Islet precursor cell (in vitro differentiated cells): ENCODE measurements at places on chromosomes 7 and 10.

GRCh38 chr10:64040781-64041180 is 519.6 kb downstream of the REEP3 start:
- no peak for DNase-seq

DNA sequence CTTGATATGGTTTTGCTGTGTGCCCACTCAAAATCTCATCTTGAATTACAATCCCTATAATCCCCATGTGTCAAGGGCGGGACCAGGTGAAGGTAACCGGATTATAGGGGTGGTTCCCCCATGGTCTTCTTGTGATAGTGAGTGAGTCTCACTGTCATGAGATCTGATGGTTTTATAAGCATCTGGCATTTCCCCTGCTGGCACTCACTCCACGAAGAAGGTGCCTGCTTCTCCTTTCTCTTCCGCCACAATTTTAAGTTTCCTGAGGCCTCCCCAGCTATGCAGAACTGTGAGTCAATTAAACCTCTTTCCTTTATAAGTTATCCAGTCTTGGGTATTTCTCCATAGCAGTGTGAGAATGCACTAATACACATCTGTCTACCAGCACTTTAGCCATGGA is 109.5 kb upstream of the SDK1 start:
- DNase-seq = no peak

DNA sequence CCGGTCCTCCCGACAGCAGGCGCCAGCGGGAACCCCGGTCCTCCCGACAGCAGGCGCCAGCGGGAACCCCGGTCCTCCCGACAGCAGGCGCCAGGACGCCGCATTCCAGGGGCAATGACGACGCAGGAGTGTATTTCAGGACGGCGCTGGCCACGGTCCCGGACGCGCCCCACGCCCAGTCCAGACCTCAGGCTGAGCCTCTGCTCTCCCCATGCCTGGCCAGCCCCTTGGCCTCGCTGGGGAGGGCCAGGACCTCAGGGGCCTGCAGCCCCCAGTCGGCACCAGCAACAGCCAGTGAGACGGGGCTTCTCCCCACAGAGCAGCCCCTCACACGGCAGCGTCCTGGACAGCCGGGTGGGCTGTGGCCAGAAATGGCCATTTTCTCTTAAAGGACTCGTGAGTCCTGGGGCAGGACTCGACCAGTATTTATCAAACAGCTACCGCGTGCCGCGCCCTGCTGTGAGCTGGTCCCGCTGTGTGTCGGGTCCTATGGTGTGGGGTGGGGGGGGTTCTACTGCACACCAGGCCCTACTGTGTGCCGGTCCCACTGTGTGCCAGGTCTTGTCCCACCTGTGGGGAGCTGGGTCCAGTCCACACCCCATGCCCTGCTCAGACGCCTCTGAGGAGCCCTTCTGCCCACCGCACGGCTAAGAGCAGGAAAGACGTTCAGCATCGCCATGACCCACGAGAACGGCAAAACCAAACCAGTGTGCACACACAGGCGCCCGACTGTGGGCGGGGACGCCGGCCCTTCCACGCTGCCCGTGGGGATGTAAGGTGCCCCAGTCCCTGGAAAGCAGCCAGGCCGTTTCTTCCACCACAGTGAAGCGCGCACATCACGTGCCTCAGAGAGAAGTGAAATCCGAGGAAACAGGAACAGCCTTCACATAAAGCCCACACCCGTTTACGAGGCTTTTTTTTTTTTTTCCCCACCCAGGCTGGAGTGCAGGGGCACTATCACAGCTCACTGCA is 33.3 kb downstream of the GET4 start:
- DNase-seq = no peak

DNA sequence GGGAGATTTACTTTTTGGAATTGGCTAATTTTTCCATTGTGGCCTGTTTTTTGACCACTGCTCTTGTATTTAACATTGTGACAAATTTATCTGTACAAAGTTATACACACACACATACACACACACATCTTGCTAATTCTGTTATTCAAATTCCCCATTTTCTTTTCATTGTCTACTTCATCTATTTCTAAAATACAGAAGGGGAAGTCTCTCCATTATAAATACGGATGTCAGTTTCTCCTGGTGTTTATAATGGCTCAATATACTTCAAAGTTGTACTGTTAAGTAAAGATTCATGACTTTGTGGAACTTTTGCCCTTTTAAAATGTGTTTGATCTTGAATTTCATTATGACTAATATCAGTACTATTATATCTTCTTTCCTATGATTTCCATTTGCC is 81.0 kb downstream of the CNOT4 start:
- no peak for DNase-seq

DNA sequence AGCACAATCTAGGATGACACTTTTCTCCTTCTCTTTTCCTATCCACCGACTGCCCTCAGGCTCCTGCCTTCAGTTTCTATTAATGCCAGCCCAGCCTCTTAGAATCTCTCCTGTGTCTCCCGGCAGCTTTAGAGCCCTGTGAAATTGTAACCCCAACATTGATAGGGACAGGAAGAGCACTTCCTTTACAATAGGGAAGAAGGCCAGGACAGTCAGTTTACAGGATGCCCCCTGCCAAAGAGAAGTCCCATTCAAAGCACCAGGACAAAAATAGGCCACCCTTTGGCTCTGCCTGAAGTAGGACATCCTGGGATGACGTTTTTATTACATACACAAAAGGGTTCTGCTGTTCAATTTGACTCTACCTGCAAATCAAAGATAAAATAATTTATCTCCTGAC is 64.7 kb upstream of the ANK3 start:
- no peak for DNase-seq

- DNase-seq = no peak
These were observed 11.9 kb downstream of the CDK6 start for GRCh38 chr7:92824450-92824849.

DNA sequence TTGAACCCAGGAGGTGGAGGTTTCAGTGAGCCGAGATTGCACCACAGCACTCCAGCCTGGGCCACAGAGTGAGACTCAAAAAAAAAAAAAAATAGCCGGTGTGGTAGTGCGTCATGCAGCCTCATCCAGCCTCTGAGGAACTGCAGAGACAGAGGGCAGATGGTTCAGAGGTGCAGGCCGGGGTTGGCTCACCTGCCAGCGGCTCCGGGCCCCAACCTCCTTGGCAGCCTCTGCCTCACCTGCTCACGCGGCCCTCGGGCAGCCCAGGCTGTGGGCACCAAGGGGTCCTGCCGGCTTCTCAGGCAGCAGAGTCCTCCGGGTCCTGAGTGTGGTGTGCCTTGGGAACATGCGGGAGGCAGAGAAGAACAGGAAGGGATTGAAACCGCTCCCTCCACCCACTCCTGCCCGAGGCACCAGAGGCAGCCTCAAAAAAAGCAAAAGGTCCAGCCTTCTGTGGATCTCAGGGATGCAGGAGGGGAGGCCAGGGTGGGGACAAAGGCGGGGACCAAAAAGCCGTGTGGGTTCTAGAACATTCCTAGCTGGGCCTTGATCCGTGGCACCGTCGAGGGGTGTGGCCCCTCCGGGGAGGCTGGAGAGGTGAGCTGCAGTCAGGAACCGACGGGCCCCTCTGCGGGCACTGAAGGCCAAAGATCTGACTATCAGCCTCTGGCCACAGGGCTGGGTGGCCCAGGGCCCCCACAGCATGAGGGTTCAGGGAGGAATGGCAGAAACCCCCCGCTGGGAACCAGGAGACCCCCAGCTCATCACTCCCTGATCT is 55.4 kb upstream of the DNAJB6 start:
- no peak for DNase-seq

DNA sequence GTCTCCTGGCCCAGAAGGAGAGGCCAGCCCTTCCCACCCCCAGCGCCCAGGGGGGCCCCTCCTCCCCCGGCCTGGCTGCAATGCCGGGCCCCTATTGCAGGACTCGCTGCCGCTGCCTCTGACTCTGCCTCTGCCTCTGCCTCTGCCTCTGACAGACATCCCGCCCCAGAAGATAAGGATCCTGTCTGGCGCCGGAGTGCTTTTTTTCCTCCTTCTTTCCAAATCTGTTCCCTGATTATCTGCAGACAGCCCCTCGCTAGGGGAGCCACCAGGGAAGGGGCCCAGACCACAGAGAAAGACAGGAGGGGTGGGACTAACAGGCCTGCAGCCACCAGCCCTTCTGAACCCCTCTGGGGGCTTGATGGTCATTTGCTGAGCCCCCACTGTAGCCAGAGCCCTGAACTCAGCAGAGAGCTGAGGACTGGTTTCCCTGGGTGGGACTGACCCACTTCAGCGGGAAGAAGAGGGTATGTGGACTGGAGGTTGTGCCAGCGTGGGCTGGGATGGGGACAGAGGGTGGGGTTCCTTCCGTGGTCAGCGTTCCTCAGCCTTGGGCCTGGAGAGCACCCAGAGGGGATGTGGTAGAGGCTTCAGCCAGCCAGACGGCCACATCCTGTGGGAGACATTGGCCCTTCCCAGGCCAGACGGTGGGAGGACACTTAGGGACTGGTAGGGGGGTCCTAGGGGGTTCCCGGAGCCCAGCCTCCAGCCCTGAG is 22.8 kb downstream of the UNC5B start:
- peak; percentile 97 for DNase-seq

DNA sequence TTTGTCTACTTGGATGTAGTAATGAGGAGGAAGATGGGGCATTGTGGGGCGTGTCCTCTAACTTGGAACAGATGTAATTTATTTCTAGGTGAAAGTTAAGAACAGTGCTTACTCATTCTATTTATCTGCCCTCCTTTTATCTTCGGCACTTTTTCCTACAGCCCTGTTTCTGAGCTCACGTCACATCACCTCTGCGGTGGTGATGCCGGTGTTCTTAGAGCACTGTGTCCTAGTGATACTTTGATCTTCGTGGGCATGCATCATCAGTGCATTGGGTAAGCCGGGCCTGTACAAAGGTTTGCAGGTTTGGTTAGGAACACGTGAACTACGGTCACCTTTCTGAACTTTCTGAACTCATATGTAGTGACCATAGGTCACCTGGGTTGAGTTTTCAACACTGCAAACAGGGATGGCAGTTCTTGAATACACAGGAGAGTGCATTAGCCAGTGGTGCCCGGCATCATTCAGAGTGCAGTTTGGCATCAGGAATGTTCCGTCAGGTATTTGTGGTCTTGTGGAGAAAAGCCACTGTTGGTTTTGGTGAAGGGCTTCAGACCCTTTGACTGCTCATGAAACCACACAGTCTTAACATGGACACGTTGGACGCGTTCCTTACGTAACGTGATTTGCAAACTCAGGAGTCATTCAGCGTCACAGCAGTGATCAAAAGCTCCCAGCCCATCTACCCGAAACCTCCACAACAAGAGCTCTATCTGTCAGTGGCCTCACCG is 5.6 kb downstream of the POR start:
- no peak for DNase-seq
